ENCODE measurements at places on chromosomes 5 and 9. TPM values are rescaled to one million over a fixed set of nuclear protein-coding genes. Genes with fewer than 3 reads are reported as not detected.

The CA9 gene
- 10.1 TPM for total RNA-seq

DNA sequence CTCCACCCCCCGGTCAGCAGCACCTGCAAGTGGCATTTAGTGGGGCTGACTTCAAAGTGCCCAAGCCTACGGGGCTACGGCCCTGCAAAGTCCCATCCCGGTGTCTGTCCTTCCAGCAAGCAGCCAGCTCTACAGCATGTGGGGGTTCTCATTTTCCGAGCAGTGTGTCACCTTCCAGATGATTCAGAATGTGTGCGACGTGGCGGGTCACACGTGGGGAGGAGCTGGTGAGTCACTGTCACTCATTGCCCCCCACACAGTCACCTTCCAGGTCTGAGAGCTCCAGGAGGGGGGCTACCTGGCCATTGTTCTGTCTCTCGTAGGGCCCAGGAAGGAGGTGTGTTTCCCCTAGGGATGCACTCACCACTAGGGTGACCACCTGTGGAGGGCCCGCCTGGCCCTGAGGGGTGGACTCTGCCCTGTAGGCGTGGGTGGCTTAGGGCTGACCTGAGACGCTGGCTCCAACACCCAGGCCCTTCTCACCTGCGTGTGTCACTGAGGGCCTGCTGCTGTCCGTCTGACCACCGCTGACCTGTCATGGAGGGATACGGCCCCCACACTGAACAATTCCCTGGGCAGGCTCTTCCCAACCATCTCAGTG, 70.2 kb downstream of the SEMA4D start:
- DNase-seq, result no peak

The CNTLN gene
- 6.4 TPM for total RNA-seq

The NEUROG1 gene
- not detected for total RNA-seq

The POLR1E gene
- total RNA-seq, result 38.7 TPM

DNA sequence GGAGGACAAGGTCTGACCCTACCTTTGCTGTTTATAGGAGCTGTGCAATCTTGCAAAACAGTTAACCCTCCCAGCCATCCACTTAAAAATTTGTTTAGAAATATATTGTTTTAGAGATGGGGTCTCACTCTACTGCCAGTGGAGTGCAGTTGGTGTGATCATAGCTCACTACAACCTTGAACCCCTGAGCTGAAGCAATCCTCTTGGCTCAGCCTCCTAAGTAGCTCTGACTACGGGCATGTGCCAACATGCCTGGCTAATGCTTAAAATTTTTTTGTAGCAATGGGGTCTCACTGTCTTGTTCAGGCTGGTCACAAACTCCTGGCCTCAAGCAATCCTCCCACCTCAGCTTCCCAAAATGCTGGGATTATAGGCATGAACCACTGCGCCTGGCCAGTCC, 120.2 kb upstream of the PJA2 start:
- DNase-seq, result no peak
